Amniotic stem cell (primary cell): ENCODE measurements at places on chromosomes 3 and 15.
A peak's percentile ranks its signal among the peaks of the same experiment; 100 is the strongest.

DNA sequence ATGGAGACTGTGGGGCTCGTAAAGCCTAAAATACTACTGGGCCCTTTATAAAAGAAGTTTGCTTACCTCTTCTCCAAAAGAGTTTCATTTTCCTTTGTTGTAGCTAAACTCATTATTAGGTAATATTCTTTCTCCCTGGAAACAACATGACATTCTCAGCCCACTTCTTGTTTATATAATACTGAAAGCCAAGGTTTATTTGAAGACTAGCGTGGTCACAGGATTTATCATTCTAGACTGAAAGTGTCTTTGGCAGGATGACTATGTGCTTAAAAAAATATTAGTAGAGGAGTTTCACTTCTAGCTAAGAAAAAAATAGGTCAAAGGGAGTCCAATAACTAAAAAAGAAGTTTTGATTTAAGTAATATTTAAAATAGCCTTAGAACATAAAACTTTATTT is 1085.2 kb upstream of the CADM2 start:
- DNase-seq, result no peak

- DNase-seq, result no peak
Measured at GRCh38 chr3:165212580-165212979, 16.4 kb upstream of the SLITRK3 start.

- DNase-seq, result peak; percentile 44
Measured at GRCh38 chr3:12294885-12295580, 6.2 kb downstream of the PPARG start.

GRCh38 chr3:174465177-174465576 is 394.0 kb upstream of the NAALADL2 start:
- DNase-seq, result no peak

- no peak for DNase-seq
Measured at GRCh38 chr3:170079536-170080165, 41.9 kb downstream of the GPR160 start.

GRCh38 chr15:76991048-76991447 is 3.9 kb upstream of the PSTPIP1 start:
- DNase-seq, result no peak

- no peak for DNase-seq
Measured at GRCh38 chr15:84103345-84103744, 132.2 kb upstream of the GOLGA6L4 start.

GRCh38 chr3:114902691-114903101 is 244.4 kb downstream of the ZBTB20 start:
- DNase-seq, result no peak

GRCh38 chr3:102114264-102114979 is 265.1 kb downstream of the NFKBIZ start:
- DNase-seq, result no peak

DNA sequence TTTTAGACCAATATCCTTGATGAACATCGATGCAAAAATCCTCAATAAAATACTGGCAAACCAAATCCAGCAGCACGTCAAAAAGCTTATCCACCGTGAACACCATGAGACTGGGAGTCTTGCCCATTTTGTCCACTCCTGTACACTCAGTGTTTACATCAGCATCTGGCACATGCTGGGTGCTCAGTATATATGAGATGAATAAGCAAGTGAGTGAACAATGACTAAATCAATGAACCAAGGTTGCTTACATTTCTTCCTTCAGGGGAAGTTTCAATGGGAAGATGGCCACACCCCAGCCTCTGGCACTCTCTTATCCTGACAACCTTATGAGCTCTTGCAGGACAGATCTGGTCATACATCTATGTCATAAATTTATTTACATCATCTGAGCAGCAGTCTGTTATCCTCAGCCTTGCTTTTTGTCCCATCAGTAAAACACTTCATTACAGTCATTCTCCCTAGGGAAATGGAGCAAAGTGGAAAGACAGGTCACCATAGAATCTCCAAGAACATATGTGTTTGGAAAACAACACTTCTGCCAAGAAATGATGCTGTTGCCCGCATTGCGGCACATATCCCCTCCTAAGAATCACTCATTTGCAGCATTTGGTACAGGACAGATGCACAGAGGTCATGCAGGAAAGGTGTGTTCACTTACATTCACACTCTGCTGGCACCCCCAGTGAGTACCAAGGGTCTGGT is 171.8 kb upstream of the EIF1B start:
- DNase-seq, result peak; percentile 22

GRCh38 chr3:162103808-162104207 is 607.2 kb downstream of the OTOL1 start:
- DNase-seq, result no peak

DNA sequence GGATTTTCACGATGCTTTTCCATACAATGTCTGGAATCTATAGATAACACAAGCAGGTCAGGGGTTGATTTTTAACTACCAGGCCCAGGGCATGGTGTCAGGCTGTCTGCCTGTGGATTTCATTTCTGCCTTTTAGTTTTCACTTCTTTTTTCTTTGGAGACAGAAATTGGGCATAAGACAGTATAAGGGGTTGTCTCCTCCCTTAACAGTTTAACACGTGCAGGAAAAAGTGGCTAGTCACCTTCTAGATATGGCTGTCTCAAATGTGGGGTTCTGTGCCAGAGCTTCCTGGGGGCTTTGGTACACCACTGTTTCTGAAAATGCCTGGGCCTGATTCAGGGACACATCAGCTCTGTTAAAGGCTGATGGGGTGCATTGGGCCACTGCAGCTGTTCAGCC is 7.4 kb upstream of the ZNF589 start:
- DNase-seq, result no peak

- DNase-seq, result no peak
Measured at GRCh38 chr3:34090876-34091275, 292.4 kb downstream of the PDCD6IP start.

DNA sequence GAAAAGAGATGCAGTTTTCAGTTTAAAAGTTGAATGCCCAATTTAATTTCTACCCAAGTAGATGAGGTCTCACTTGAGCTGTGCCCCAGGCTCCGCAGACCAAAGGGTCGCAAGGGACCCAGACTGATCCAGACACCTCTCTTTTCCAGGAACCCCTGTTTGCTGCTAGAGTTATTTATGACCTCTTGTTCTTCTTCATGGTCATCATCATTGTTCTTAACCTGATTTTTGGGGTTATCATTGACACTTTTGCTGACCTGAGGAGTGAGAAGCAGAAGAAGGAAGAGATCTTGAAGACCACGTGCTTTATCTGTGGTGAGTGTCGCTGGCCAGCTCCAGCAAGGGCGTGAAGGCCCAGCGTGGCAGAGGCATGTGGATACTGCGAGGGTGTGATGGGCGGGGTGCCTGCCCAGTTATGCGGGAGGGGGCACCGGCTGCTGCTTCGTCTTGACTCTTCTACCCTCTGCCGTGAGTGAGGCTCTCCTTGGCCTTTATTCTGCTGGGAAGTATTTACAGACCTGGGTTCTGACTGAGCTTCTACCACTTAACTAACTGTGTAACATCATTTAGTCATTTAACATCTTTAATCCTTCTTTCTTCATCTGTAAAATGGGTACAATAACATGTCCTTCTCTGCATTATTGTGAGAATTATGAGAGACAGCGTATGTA is 164.2 kb upstream of the BHLHE40 start:
- DNase-seq, result no peak

GRCh38 chr3:14158370-14158769 is 20.0 kb downstream of the XPC start:
- DNase-seq, result no peak

DNA sequence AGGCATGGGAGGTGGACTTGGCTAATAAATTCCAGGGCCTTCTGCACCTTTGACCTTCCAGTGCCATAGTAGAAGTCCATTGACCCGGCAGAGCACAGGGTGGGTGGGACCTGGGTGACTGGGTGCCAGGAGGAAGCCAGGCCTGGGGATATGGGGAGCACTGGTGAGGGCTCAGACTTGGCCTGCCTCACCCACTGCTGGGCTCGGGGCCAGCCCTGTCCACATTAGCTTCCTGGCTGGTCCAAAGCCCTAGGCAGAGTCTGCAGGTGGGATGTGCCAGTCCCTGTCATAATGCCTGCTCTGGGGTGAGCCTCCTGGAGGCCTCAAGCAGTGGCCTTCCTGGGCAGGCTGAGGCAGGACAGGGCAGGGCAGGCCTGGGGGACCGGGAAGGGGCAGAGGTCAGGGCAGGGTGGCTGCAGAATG is 38.1 kb upstream of the CHRNB4 start:
- no peak for DNase-seq

- no peak for DNase-seq
Measured at GRCh38 chr3:13194285-13195209, 121.3 kb upstream of the IQSEC1 start.

DNA sequence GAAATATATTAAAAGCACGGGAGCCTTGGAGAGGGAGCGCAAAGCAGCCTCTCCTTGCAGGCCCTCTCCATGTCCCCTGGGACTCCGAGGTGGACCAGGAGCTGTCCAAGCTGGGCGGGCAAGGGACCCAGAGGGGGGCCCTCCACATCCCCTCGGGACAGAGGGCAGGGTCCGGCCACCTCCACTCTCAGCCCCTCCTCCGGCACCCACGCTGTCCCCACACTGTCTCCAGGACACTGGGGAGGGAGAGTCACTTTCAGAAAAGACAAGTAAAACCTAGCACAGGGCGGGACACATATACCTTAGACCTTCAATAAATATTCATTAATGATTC is 77.5 kb upstream of the RNF7 start:
- DNase-seq, result no peak

DNA sequence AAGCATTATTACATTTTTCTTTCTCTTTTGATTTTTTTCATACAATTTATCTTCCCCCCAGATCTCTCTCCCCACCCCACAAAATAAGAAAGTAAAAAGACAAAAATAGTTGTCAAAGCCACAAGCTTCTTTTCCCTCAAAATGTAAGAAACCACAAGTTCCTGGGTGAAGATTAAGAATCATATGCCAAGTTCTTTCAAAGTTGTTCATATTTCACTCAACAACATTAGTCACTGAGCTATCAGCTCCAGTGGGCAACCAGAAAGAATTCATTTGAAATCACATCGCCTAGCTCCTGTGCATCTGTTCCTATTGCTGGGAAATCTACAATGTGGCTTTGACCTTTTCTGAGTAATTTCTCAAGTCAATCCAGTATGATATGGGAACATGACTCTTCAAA is 681.6 kb upstream of the ARPP21 start:
- DNase-seq, result peak; percentile 44

- DNase-seq, result no peak
Measured at GRCh38 chr15:42608752-42609488, 33.5 kb downstream of the STARD9 start.

DNA sequence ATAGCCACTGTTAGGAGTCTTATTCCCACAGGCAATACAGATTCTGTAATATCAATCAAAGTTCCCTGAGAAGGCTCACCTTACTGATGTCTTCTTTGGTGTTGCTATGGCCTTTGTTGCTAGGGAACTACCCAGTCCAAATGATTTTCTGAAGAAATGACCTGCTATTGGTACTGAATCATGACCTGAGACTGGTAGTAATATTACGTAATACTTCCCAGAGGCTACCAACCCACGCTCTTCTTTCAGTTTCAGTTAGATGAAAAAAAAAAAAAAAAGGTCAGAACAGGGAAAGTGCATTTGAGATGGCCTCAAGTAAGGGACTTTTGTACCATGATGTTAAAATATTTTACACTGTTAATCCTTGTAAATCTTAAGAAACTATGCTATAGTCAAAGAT is 1092.5 kb upstream of the EPHA6 start:
- no peak for DNase-seq

DNA sequence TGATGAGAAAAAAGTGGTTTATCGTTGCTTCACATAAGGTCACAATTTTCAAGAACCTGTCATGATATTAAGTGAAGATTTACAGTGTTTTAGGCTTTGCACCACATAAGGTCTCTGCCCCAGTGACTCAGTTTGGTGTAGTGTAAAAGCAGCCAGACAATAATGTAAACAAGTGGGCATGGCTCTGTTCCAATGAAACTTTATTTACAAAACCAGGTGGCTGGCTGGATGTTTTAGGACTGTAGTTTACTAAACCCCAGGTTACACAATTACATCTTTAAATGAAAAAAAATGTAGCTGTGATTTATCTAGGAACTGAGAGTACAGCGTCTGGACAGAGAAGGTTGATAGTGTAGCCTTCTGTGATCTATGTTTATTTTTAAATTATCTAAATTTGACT is 9.7 kb upstream of the FBXL22 start:
- no peak for DNase-seq

DNA sequence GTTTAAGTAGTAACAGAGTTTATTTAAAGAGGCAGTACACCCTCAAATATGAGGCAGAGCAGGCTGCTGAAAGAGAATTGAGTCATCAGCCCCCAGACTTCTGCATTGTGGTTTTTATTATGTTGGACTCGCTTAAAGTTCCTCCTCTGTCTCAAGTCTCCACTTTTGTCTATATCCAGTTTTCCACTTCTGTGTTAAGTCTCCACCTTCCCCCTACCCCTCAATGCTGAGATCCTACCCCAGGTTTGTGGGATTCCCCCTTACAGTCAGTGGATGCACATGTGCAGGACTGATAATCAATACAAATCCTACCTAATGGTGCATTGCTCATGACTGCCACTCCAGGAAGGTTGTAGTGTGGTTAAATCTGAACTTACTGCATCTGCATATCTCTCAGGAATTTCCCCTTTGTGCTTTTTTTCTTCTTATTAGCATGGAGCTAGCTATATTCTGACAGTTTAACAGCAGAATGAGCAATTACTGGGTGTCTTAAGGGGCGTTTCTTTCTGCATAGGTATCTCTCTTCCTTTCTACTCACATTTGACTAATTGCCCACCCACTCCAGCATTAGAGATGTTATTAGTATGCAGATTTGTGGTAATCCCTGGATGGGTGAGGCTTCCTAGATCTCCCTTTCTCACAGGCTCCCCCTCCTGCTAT is 11.9 kb upstream of the CD200R1L start:
- no peak for DNase-seq

- DNase-seq, result no peak
Measured at GRCh38 chr3:50221051-50221410, 15.0 kb upstream of the GNAI2 start.

DNA sequence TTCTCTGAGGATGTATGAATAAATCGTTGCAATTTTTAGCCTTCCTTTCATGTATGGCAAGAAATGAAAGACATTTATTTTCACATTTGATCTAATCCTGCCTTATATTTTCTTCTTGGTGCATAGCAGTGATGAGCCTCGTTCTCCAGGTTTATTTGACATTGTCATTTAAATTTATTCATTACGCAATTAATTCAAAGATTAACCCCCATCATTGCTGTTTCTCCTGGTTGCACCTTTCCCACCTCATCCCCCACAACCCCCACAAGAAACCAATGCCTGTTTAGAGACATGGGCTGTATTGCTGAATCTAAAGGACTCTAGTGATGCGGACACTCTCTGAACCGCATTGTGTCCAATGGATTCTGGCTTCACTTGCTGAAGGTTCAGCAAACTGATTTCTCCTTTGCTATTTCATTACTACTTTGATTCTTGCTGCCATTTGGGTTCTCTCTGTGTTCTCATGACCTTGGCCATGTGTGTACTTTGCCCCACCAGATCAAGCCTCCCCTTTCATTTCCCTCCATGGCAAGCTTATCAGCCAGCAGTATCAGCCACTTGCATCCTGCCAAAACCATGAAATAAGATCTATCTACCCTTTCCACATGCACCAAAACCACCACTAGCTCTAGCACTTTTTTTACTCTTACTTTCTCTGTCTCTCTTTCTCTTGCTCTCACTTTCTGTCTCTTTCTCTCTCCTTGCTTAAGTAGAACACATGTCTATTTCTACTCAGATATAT is 382.7 kb downstream of the GBE1 start:
- DNase-seq, result no peak

- no peak for DNase-seq
Measured at GRCh38 chr3:171768986-171769385, 41.3 kb downstream of the PLD1 start.

- no peak for DNase-seq
Measured at GRCh38 chr3:4419920-4420319, 47.1 kb downstream of the SUMF1 start.
